Natural killer cell treated with Interleukin-12 subunit alpha and Interleukin-12 subunit beta and Interleukin-15 and Interleukin-18, amount 100 ng/mL, for 72 hours (primary cell): ENCODE measurements at places on chromosomes 5 and 9.

DNA sequence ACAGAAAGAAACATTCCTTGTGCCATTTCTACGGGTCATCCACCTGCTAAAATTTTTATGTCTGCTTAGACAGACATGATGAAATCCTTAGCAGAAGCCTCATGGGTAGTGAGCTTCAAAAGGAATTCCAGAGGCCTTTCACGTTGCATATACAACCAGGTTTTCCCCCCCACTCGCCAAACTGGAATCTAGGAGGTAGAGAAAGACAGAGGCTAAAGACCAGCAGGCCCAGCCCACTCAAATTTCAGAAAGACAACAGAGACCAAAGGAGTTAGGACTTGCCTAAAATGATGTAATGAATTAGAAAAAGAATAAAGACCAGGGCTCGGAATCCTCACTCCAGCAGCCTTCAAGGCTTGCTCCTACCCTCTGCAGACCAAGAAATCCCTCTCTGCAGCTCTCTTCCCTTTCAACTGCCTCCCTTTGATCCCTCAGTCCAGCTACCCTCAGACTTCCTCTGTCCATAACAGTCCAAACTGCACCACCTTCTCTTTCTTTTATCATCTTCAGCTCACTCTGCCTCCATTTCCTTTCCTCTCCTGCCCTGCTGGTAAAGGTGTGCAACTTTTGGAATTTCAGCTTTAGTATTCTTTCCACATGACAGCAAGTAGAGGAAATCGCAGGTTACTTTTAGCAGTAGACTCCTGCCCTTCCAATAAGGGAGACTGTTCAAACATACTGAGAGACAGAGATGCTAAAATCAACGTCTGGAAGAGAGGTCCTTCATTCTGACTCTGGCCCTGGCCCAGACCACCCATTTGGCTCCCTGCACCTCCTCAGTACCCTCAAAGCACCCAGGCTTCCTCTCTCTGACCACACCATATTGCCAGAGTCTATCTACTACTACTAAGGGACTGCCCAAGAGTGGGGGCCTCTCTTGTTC, 8.9 kb downstream of the B4GALT1 start:
- DNase-seq, result no peak

GRCh38 chr9:96513622-96514021, 63.7 kb downstream of the HABP4 start:
- DNase-seq, result no peak

- no peak for DNase-seq
Measured at GRCh38 chr5:133370036-133370831, 242.1 kb downstream of the FSTL4 start.

GRCh38 chr5:176400382-176401156, 12.0 kb downstream of the HIGD2A start:
- DNase-seq, result no peak

- no peak for DNase-seq
Measured at GRCh38 chr9:86994231-86994630, 46.9 kb upstream of the GAS1 start.

DNA sequence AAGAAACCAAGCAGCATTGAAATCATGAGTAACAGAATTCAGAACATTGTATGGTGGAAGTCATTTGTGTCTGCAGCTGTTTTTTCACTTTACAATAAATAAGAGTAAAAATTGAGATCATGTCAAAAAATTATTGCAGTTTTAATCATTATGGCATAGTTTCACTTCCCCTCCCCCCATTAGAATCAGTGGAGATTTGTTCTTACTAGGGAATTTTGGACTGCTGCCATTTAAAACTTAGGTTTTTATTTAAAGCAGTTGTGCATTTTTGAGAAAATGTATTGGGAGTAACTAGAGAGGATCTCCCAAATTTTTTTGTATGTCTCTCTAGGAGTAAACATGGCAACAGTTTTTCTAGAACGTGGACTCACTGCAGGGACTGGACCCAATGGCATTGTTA, 20.4 kb downstream of the GTF3C4 start:
- no peak for DNase-seq

GRCh38 chr9:37031902-37032301, 2.2 kb downstream of the PAX5 start:
- DNase-seq, result no peak

DNA sequence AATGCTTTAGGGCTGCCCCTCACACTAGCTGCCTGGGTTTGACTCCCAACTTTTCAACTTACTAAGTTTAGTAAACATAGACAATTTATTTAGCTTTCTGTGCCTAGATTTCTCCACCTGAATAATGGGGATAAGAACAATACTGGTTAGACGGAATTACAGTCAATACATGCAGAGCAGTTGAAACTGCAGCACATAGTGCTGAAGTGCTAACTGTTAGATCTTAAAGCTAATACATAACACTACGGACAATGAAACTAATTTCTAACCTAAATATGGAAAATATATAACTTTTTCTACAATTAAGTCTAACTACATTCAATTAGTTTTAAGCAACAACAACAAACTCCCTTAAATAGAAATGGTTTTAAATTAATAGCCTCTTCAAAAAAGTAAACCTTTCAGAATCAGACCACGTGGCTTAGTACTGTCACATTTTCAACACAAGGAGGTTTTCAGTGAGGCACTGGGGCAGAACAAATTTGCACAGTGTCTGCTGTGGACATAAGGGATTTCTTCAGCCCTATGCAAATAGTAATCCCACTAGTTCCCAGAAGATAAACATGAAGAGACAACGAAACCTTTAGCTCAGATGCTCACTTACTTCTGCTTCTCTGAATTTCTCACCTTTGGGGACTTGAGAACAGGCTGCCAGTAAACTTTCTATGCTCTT, 293.4 kb downstream of the EDIL3 start:
- no peak for DNase-seq

DNA sequence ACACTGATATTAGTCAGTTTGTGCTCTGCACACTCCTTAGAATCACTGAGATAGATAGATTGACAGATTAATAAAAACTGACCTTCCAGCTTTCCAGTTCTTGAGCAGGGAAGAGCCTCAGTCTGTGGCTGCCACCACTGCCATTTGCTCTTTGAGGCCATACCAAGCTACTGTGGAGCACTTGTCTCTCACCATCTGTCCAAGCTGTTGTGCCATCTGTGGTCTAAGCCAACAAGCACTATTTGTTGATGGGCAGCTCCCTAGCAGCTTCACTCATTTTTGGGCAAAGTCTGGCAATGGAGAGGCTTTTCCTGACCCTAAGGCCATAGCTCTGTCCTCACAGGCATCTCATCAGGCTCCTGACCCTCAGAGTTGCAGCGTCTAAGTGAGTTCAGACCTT, 30.4 kb downstream of the HTR1A start:
- no peak for DNase-seq

GRCh38 chr5:103943230-103943629, 380.6 kb upstream of the NUDT12 start:
- DNase-seq, result no peak

GRCh38 chr5:3778000-3778550, 182.4 kb downstream of the IRX1 start:
- DNase-seq, result no peak

- DNase-seq, result peak; percentile 80
Measured at GRCh38 chr5:142798099-142798770, 28.1 kb downstream of the ARHGAP26 start.

DNA sequence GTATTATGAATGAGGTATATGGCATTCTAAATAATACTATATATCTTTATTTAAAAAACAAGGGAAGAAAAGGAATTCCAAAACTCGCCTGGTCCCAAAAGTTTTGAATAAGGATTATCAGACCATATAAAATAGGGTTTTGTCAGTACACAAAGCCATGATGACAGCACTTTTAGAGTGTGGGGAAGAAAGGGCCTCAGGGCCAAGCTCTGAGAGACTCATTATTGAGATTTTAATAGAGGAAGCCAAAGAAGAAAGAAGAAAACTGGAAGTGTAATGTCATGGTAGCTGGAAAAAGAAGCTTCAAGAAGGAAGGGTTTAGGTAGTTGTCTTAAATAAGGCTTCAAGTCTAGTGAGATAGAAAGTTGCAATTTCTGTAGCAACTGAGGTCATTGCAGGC, 53.0 kb downstream of the FCHO2 start:
- DNase-seq, result no peak

DNA sequence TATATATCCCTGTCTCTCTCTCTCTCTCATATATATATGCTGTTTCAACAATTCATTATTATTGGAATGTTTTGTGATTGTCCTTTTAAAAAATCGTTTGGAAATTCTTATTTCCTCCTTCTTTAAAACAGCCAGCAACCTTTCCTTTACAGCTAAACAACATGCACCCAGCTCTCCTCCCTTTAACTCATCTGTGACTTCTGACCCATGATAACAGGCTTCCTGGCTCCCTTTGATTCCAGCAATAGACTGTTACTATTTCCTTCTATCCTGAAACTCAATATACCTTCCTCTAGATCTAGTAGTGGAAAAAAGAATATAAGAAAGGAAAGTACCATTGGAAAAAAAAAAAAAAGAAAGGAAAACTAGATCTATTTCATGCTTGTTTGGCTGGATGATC, 254.7 kb upstream of the RGMB start:
- DNase-seq, result no peak

DNA sequence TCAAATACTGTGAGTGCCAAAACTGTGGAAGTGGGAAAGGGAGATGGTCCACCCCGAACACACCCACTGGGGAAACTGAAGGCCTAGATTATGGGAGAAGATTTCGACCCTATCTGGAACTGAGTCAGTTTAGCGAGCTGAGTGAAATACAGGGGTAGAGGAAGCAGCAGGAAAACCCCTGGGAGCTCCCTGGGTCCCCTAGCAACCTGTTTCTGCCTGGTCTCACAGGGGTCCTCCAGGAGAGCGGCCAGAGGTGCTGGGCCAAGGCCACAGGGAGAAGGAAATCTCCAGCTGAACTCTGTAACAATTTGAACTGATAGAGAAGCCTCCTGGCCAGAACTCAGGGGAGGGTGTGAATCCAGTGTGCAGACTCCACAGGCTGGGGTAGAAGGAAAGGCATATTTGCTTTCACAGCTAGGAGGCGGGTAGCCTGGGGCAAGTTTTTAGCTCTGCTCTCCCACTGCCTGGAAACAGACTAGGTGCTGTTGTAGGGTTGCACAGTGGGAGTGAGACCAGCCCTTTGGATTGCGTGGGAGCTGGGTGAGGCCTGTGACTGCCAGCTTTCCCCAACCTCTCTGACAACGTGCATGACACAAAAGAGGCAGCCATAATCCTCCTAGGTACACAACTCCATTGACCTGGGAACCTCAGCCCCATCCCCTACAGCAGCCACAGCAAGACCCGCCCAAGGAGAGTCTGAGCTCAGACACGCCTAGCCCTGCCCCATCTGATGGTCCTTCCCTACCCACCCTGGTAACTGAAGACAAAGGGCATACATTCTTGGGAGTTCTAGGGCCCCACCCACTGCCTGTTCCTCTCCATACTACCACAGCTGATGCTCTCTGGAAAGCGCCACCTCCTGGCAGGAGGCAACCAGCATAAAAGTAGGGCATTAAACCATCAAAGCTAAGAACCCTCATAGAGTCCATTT, 78.8 kb upstream of the GPBP1 start:
- DNase-seq, result no peak

- no peak for DNase-seq
Measured at GRCh38 chr5:72288924-72289323, 31.1 kb downstream of the MRPS27 start.

DNA sequence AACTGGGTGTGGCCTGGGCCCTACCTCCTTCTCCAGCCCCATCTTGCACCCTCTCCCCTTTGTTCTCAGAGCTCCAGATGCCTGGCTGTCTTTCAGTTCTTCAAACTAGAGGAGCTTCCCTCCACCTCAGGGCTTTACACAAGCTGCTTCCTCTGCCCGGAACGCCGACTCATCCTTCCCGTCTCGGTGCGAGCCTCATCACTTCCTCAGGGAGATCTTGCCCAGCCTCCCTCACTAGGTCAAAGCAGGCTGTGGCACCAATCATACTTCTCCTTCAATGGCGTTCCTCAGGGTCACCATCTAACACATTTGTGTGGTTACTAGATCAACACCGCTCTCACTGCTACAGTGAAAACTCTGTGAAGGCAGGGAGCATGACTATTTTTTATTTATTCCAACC, 56.2 kb upstream of the ZSWIM6 start:
- peak; percentile 72 for DNase-seq

GRCh38 chr5:115751176-115751575, 65.3 kb downstream of the CDO1 start:
- no peak for DNase-seq

DNA sequence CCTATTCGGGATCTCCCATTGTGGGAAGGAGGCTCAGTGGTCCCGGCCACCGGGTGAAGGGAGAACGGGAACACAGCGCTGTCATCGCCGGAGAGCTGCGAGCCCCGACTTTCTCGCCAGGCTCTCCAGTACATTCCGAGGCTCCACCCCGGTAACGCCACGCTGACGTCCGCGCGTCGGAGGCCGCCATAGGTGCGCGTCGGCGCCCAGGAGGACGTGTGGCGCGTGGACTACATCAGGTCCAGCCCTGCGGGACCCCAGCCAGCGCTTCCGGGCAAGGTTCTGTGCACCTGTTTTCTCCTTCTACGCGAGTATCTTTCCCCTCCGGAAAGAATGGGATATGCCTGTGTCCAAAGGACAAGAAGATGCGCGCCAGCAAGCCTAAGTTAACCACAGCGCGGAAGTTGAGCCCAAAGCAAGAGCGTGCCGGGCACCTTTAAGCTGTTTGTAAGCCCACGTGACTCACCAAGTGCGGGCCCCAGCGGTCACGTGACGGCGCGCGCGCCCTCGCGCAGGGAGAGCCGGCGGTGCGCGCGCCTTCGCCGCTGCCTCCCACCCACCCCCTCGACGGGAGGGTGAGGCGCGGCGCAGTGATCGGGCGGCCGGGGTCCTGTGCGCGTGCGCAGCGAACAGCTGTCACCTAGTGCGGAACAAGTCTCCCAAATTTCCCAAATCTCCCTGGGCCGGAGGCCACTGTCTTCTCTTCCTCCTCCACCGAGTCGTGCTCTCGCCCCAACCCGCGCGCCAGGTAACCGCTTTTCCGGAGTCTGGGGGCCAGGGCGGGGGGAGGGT, at the start of gene KDM4C:
Gene KDM4C (plus strand): TSS at position 518 of the 792 bp plus-strand sequence. CDS start 35,016 bp downstream, outside the sequence.
- peak; percentile 95 for DNase-seq

DNA sequence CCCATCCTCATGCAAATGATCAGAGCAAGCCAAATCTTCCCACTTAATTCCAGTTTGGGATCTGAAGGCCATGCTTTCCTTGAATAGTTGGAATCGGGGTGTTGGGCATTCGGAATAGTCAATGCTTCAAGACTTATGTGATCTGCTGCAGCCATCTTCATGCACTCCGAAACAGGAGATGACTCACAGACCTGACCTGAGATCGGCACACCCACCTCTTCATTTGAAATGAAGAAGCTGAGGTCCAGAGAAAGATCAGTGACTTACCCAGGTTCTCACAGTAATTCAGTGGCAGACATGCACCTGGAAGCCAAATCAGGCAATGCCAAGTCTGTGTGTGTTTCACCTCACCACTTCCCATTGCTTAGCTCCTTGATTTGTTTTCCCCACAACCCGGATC, 33.0 kb downstream of the FOXD1 start:
- no peak for DNase-seq

- no peak for DNase-seq
Measured at GRCh38 chr5:143085319-143085917, 315.2 kb downstream of the ARHGAP26 start.

DNA sequence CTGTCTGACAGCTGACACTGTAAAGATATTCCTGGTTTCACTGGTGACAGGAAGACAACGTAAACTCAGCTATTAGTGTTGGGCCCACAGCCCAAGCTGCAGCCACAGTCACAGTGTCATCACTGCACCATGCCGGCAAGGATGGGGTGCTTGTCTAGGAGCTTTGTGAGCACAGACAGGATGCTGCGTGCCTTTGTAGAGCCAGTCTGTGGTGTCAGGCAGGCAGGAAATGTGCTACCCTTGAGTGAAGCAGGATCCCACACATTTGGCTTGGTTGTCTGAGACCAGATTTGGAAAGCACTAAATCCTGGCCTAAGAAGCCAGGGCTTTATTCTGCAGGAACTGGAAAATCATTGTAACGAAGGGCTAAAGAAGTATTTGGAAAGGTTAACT, 121.6 kb upstream of the ADAMTS16 start:
- no peak for DNase-seq
